ENCODE measurements at places on chromosomes 6 and 20.
A peak's percentile ranks its signal among the peaks of the same experiment; 100 is the strongest.

GRCh38 chr20:33299111-33299603 lies 16.1 kb downstream of the BPIFB1 start:
- peak; percentile 62 for DNase-seq

DNA sequence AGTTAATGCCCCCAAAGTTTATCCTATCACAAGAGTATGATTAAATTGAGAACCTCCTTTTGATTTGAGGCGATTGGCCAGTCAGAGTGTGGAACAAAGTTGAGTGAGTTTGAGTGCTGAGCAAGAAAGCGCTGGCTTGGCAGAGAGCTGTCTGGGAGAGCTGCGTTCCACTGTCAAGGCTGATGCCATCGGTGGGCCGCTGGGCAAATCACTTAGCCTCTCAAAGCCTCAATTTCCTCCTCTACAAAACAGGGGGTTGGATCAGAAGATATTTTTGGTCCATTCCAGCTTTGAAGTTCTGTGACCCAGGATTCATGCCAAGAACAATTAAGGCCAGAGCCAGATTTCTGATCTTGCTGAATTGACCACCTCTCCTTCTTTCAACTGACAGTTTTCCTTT lies 60.2 kb downstream of the TMEM242 start:
- DNase-seq: no peak

GRCh38 chr6:15243910-15244619 lies 1.8 kb upstream of the JARID2 start:
- no peak for DNase-seq

- DNase-seq: no peak
Measured at GRCh38 chr20:36364506-36364905, 58.4 kb downstream of the DLGAP4 start.

- DNase-seq: no peak
Measured at GRCh38 chr6:69871107-69871506, 4.8 kb downstream of the COL19A1 start.

DNA sequence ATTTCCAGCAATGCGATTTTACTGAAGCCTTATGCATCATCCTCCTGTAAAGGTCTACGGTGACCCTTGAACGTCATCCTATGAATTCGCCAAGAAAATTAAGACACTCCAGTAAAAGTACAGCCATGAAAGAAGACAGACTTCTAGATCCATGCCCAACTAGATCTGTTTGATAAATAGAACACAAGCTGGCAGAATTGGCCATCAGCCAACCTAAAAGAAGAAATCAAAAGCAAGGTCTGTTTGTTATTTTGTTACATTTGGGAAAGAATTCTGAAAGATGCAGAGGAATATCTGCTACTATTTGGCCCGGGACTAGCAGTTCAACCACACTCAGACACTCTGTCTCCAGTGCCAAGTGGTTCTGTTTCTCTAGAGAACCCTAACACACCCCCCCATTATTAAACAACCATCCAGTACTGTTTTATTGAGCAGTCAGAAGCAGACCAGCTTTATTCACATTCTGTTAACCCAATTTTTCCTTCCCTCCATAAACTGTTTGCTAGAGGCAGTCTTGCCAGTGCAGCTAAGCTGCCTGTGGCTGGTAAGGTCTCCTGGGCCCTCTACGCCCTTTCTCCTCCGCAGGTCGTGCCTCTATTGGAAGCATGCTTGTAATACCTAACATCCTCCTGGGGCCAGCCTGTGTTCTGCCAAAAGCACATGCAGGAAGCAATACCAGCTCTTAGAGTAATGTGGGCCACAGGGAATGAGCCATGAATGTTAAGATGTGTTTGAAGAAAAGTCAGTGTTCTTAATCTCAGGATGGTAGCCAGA lies 30.7 kb downstream of the LY86 start:
- DNase-seq: no peak

DNA sequence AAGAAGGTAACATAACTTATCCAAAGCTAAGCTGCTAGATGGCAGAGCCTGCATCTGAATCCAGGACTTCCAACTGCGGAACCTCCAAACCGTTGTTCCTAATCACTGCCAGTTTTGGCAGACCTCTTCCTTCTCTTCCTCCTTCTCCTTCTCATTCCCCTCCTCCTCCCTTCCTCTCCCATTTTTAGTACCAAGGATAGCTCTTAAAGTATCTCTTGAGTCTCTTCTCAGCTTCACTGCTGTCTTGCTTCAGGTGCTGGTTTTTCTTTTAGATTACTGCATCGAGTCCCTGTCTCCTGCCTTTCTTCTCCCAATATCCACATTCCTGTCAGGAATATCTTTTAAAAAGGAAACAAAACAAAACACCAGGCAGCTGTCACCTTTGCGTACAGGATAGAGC lies 77.1 kb downstream of the CDYL start:
- DNase-seq: no peak

GRCh38 chr20:58084966-58085365 lies 143.5 kb downstream of the ANKRD60 start:
- no peak for DNase-seq

GRCh38 chr20:57544838-57545564 lies 15.9 kb upstream of the PCK1 start:
- no peak for DNase-seq

- DNase-seq: no peak
Measured at GRCh38 chr6:53862662-53863462, 68.1 kb downstream of the LRRC1 start.

DNA sequence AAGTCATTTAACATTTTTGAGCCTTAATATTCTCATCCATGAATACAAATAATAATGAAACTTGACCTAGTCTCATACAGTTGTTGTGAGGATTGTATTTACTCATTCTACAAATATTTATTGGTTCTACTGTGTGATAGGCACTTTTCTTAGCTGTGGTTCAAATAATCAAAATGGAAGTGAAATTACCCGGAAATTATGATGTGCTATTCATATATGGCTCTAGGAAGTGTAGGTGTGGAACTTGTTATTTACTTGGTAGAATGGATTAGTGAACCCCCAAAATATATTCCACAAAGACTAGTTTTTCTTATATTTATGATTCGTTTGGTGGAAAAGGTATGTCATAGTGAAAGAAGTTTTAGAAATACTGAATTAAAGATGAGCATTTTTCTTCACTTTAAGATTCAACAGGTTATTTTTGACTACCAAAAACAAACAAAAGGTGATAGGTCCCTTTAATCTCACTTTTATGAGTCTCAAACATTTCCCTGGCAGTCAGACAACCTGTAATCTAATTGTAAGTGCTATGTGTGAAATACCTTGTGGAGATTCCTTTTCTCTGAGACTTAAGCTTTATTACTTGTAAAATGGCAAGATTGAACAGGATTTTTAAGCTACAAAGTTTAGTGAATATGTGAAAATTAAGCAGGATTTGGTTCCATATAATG lies 77.8 kb downstream of the STXBP5 start:
- no peak for DNase-seq

GRCh38 chr20:35899064-35899463 lies 55.2 kb downstream of the SCAND1 start:
- DNase-seq: no peak

- no peak for DNase-seq
Measured at GRCh38 chr20:37353285-37353849, 7.4 kb downstream of the SRC start.

GRCh38 chr6:167811442-167812087 lies 15.1 kb upstream of the AFDN start:
- DNase-seq: no peak

- DNase-seq: no peak
Measured at GRCh38 chr6:15518057-15518456, 144.8 kb downstream of the DTNBP1 start.

GRCh38 chr6:76862936-76863335 lies 600.4 kb downstream of the HTR1B start:
- DNase-seq: no peak

GRCh38 chr6:150715133-150715532 lies 115.4 kb downstream of the PLEKHG1 start:
- DNase-seq: no peak

DNA sequence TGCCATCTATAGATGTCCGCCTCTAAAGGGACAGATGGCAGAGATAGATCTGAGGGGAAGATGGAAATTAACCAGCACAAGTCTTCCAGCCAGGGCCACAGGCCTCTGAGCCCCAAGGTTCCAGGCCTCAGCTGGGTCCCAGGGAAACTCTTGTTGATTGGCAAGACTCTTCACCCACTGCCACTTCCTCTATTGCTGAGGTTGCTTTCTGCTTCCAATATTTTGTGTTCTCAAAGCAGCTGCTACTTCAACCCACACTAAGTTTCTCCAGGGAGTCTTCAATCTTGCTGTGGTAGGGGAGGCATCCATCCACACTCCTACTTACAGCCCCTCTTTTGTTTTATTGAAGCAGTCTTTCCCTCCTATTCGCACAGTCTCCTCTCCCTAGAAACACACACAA lies 36.4 kb upstream of the SASH1 start:
- DNase-seq: no peak

DNA sequence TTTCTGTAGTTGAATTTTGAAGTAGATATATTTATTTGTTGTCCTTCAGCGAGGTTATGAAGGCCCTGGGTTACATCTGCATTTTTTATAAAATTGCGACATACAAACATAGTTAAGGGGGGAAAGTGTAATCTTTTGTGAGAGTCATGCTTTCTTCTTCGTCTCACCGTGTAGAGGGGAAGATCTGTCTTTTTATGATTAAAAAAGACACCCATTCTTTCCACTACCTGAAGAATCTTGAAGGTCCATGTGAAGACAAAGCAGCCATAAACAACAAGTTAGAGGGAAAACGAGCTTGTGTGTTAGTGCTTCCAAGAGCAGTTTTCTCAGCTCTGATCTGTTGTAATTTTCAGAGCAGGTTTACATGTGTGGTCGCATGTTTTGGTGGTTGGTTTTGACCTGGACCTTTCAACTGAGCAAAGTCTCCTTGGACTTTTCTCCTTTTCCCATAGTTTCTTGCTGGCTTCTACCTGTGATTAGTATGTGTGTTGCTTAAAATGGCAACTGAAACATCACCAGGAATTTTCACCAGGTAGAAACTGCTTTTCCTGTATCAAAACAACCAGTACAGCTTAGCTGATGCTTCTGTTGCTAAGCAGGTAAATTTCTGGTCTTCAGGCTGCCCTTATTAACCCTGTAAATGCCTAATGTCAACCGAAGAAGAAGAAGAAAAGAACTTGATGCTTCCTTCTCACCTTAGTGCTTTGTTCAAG lies 37.3 kb downstream of the RREB1 start:
- no peak for DNase-seq

GRCh38 chr6:37095997-37096396 lies 74.0 kb upstream of the PIM1 start:
- DNase-seq: no peak

DNA sequence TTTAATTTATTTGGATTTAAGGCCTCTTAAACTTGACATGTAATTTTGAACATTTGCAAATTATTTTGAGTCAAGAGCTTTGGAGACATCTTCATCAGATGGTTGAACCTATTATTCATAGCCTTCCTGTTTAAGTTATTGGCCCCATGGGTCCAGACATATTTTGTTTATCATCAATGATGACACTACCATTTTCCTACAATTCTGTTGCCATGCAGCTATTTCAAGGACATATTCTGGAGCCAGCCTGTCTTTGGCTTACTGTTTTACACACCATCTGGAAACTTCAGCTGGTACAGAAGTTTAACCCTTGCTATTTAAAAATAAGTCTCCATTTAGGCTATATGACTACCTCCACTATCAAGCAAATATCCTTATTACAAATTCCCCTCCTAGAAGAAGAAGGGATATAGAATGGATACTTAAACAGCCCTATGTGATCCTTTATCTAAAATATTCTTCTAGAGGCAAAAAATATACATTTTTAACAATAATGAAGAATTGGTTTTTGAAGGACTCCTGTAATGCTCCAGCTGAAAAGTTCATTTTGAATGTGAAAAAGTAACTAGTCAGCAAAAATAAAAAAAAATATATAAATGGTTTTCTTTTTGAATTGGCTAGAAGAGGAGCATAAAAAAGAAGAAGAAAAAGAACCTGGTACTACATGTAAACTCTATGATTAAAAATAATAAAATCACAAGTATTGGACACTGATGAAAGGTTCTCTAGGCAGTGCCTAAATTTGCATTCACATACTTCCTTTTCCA lies 544.0 kb upstream of the HS3ST5 start:
- DNase-seq: no peak

- DNase-seq: no peak
Measured at GRCh38 chr6:134324766-134325165, 6.9 kb upstream of the SGK1 start.

DNA sequence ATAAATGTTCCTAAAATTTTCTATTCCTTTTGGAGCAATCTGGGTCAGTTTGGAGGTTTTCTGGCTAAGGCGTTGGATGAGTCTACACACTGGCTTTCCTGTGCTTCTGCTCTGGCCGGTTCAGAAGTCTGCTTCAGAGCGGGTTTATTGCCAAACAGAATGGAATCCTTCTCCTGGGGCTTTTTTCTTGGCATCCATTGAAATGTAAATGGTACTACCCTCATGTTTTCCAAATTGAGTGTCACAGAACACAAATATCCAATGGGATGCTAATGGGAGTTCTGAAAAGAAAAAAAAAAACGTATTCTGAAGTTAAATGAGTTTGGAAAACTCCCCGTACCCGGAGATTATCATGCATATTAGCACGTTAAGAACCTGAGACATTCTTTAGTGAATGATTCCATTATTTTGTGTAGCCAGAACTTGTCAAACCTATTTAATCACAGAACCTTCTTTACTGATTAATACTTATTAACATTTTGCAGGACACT lies 930.3 kb downstream of the QKI start:
- no peak for DNase-seq

- no peak for DNase-seq
Measured at GRCh38 chr20:49445176-49445575, 37.3 kb downstream of the KCNB1 start.

- DNase-seq: no peak
Measured at GRCh38 chr6:139370999-139371345, 3.5 kb downstream of the CITED2 start.

DNA sequence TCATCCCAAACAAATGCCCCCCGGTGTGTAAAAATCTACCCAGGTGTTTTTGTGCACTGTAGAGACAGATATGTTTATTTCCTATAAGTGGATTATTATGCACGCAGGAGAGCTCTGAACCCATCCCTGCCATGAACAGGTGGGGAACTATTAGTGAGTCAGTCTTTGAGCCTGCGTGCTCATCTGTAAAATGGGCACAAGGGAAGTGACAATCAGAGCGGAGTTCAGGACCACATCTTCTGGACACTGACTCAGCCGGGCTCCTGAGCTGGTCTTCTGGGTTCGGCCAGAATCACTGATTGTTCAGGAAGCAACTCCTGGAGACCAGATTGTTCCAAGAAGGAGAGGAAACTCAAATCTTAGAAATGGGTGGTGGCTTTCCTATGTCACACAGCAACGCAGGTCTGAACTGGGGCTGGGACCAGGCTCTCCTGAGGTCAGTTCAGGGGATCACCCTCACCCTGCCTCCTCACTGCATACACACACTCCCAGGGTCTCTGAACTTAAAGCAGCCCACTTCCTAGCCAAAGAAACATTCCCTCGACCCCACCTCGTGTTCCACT lies 27.3 kb upstream of the TGM2 start:
- no peak for DNase-seq

- no peak for DNase-seq
Measured at GRCh38 chr20:42572320-42573016, 617.2 kb downstream of the PTPRT start.

GRCh38 chr6:41914869-41915530 lies 5.9 kb downstream of the MED20 start:
- DNase-seq: no peak

All from stimulated activated CD8-positive, alpha-beta memory T cell treated with anti-CD3 and anti-CD28 coated beads, Interleukin-7, amount 100 ng/mL, for 24 hours (primary cell).